Endodermal cell (in vitro differentiated cells): ENCODE measurements at places on chromosomes 13 and 19. TPM values are rescaled to one million over a fixed set of nuclear protein-coding genes. Genes with fewer than 3 reads are reported as not detected.
A peak's percentile ranks its signal among the peaks of the same experiment; 100 is the strongest.

Gene GIPC3
- total RNA-seq = 0.88 to 1.1 TPM (median 0.93 TPM) in 3 replicates

Gene PGLYRP1
- not detected in 2 replicates for total RNA-seq

Gene ZSCAN5C
- total RNA-seq = not detected in 3 replicates

Gene RNF225
- total RNA-seq = 0.38 to 0.82 TPM (median 0.80 TPM) in 3 replicates

Gene GPR183
- total RNA-seq = 1.1 TPM in 1 of 3 replicates, not detected in the others

- DNase-seq = no peak
Measured at GRCh38 chr13:76852986-76853385, 33.2 kb downstream of the KCTD12 start.

DNA sequence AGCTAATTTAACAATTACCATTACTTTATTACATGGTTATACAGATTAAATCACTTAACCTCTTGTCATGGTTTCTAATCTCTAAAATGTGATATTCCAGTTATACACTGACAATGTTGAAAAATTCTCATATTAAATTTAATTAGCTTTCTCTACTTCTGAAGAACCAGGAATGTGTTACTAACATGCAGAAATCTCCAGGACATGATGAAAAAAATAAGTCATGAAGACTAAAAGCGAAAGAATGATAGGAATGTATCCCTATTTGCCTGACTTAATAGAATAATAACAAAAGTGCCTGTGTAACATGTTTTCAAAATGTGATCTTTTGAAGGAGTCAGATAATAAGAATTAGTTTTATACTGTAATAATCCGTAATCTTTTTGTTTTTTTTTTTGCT lies 2823.7 kb upstream of the PCDH20 start:
- no peak for DNase-seq

DNA sequence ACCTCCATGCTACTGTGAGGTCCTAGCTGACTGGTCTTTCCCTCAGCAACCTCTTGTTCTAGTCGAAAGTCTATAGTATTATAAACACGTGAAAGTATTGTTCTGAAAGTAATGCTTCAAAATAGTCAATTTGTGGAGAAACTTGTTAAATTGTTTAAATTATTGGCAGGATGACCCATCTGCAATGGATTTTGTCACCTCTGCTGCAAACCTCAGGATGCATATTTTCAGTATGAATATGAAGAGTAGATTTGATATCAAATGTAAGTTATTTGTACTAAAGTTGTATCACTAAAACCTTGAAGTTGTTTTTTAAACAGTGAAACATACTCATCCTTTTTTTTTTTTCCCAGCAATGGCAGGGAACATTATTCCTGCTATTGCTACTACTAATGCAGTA lies 25.9 kb downstream of the UBA2 start:
- no peak for DNase-seq

GRCh38 chr19:8451885-8452284 lies 7.1 kb downstream of the HNRNPM start:
- peak; percentile 61 for DNase-seq

GRCh38 chr13:100530671-100531213 lies 57.8 kb downstream of the GGACT start:
- DNase-seq = peak; percentile 58

- no peak for DNase-seq
Measured at GRCh38 chr19:17721821-17722220, 2.5 kb downstream of the MAP1S start.

GRCh38 chr13:28100150-28101121 lies at the start of gene FLT3:
FLT3 (minus strand) TSS chr13:28100576; CDS start chr13:28100510, 66 bp downstream.
- DNase-seq = peak; percentile 86

GRCh38 chr13:42794577-42795275 lies 13.3 kb downstream of the FAM216B start:
- no peak for DNase-seq

DNA sequence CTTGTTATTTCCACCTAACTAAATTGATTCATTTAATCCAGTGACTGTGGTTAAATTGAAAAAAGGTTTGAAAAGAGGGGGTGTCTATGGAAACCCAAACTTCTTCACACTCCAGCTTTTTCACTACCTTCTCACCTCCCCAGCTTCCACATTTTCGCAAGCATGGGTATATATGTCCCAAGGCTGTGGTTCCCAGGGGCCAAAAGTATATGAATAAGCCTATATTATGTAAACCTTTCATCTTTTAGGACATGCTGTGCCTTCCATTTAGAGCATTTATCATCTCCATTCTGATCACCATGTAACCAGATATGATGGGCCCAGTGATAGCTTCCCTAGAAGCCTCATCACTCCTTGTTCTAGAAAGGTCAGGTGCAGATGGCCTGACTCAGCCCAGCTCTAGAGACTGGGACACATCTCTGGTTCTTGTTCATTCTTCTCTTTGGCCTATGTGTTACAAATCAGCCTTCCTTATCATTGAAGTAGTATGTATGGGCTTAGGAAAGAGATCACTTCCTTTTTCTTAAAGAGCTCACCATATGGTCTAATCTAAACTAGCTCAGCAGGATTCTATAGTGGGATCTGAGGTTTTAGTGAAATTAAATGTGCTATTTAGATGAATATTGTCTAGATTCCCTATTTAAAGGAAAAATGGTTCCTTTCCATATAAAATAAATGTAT lies 19.5 kb upstream of the ARL11 start:
- DNase-seq = no peak

DNA sequence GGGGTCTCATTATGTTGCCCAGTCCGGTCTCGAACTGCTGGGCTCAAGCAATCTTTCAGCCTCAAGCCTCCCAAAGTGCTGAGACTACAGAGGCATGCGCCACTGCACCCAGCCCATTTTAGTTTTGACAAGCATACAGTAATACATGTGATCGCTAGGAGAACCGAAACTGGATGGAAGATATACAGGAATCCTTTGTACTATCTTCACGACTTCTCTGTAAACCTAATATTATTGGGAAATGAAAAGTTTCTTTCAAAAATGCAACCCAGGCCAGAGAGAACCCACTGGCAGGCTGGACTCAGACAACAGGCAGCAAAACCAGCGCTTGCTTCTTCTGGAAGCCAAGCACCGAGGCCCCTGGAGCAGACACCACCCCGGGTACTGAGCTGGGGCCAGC lies 9.4 kb downstream of the C19orf12 start:
- no peak for DNase-seq

DNA sequence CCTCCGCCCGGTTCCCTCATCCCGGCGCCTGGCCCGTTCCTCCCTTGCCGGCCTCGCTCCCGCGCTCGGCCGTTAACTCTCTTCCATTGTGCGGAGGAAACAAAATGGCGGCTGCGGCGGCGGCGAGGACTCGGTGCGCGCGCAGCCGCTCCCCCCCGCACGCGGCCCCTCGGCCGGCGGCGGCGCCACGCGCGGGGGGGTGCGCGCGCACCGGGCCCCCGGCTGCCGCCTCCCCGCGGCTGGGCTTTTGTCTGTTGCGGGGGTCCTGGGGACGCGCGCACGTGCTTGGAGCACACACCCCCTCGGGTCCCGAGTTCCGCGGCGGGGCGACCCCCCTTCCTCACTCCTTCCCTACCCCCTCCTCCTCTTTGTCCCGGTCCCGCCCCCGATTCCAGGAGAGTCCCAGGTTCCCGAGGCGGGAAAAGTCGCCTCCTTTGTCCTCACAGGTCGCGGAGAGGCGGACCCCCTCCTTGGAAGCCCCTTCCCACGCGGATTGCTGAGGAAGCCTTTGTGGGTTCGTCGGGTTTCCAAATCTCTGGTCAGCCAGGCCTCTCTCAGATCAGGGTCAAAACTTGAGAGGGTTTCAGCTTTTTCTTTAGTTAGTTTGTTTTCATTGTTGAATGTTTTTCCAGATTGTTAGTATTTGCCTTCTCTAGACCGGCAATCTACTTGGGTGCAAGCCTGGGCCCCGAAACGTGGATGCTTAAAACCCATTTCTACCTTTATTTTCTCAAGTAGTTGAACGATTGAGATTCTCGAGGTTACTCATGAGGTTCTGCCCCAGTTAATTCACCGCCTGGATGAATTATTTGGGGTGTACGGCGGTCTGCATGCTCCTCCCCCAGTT lies 687 bp downstream of the ILF3 start:
- peak; percentile 91 for DNase-seq

GRCh38 chr13:83877651-83878355 lies 4.5 kb downstream of the SLITRK1 start:
- peak; percentile 37 for DNase-seq
